ENCODE measurements at places on chromosomes 16 and 17.
A peak's percentile ranks its signal among the peaks of the same experiment; 100 is the strongest.

DNA sequence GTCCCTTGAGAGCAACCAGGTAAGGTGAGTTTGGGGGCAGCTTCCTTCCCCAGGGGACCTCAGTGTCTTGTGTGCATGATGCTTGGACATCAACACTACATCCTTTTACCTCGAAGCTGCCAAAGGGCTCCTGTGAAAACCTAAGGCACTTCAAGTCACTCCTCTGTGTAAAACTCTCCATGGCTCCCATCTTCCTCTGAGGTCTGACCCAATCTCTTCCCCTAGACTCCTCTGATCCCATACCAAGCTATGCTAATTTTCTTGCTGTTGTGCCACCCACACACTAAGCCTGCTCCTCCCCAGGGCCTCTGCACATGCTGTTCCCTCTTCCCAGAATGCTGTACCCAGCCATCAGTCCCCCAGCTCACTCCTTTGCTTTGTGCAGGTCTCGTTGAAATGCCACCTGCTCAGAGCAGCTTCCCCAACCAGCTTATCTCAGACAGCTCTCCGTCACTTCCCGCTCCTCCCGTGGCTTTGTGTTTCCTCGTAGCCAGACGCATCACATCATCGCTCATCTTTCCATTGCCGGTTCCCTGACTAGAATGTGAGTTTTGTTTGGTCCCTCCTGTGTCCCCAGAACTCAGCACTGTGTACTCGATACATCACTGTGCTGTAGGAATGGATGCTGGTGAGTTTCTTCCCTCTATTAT, 78.4 kb downstream of the CNGB1 start:
- DNase-seq = peak; percentile 55

DNA sequence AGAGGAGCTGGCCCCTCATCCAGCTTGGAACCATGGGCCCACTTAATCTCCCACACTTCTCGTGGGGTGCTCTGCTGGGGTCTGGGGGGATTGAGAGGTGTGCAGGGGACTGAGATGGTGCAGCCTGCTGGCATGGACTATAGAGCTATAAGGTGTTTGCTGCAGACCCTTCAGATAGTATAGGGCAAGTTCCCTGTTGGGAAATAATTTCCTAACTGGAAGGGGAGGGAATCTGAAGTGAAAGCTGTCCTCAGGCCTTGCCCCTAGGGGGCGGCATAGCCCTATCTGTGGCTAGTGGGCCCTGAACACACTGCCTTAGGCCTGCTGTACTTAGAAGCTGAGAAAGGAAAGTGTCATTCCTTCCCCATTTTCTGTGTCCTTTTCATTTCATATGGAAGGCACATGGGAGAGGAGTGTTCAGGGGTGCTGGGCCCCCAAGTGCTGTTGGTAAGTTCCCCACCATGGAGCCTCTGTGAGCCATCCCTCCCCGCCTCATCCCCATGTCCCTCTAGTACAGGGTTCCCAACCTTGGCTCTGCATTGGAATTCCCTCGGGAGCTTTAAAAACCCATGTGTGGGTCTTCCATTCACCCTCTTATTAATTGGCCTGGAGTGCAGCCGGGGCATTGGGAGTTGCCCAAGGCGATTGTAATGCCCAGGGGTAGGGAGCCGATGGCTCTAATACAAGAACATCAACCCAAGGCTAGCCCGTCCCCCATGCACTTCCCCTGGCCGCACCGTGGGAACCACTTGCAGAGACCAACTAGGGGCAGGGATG, 19.7 kb downstream of the GOSR2 start:
- DNase-seq = peak; percentile 25

DNA sequence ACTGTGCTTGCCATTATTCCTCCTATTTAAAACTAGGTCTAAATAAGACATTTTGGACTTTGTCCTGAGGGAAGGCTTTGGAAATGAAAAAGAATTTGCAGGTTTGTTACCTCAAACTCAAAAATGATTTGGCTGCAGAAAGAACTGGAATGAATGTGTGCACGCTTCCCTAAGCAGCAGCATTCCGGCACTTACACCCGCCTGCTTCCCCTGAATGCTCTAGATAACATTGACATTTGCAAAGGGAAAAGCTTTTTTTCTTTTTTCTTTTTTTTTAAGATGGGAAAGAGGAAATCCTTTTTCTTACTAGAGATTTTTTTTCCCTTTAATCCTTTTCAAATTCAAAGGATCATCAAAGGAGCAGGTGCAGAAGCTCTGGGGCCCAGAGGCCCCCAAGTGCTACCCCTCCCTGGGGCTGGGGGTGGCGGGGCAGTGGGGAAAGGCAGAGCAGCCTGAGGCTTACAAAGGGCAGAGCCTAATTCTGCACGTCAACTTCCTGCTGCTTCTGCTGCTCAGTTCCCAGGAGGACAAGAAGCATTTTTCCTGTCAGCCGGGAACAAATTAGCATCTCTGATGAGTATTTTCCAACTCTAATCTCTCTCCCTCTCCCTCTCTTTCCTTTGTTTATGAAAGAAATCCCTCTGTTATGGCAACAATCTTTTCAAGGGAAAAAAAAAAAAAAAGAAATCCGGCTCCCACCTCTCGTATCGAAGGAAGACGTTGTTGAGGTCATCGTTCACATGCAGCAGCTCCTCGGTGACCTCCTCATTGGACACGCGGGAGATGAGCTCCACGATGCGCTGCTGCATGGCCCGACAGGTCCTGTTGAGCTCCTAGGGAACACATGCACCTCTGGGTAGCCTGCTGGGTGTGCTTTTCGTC, 32.1 kb upstream of the SREBF1 start:
- no peak for DNase-seq

GRCh38 chr16:35730251-35730650, 2270.8 kb downstream of the TP53TG3F start:
- DNase-seq = no peak

DNA sequence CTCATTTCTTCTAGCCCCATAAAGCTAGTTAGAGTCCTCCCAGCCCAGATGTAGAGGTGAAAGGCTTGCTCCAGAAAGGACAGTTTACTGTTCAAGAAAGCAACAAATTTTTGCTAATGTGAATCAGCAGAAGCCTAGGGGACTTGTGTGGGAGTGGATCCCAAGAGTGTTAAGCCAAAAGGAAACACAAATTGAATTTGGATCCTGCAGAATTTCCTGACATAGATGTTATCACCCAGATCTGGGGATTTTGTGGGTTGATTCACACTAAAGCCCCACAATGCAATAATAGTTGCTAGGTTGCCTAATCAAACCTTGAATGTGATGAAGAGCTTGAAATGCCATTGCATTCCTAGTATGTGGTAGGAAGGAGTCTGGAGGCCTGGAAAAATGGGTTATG, 135.2 kb upstream of the HS3ST3A1 start:
- DNase-seq = no peak

GRCh38 chr16:67845291-67846062, 1.3 kb upstream of the NUTF2 start:
- no peak for DNase-seq

DNA sequence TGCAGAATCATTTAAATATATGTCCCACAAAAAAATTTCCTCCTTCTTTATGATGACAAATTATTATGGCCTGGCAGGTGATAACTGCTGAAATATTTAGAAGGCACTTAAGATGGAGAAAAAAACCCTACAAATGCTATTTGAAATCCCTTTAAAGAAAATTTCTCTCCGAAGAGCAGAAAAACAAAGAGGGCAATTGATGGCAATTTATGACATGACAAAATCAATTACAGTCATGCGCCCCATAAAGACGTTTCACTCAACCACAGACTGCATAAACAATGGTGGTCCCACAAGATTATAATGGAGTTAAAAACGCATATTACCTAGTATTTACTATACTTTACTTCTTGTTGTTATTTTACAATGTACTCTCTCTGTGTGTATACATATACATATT, 25.2 kb upstream of the KIF2B start:
- DNase-seq = no peak

- DNase-seq = no peak
These were observed 135.7 kb upstream of the ADAMTS18 start for GRCh38 chr16:77570574-77570973.

- DNase-seq = no peak
These were observed 456.2 kb upstream of the DYNLRB2 start for GRCh38 chr16:80084614-80085013.

DNA sequence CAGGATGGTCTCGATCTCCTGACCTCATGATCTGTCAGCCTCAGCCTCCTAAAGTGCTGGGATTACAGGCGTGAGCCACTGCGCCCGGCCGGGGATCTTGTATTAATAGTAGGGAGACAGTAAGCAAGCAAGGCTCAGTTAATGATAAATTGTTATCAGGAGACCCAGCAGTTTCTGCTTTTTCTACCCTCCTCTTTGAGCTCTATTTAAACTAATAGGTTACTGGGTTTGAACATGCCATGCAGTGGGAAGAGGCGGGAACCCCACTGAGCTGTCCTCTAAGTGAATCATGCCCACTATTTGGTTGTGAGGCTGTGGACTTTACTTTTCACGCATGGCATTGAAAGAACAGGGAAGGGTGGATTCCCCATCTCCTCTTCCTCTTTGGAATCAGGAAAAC, 223.9 kb downstream of the WWOX start:
- no peak for DNase-seq

- DNase-seq = no peak
These were observed 650 bp downstream of the KIAA0753 start for GRCh38 chr17:6639586-6640535.

- DNase-seq = no peak
These were observed 47.2 kb upstream of the ACSF3 start for GRCh38 chr16:89046491-89046890.

Measured in CD4-positive, alpha-beta T cell treated with Interferon gamma for 1 hour (primary cell).